LoVo (cell line): ENCODE measurements at places on chromosomes 3 and 15.

DNA sequence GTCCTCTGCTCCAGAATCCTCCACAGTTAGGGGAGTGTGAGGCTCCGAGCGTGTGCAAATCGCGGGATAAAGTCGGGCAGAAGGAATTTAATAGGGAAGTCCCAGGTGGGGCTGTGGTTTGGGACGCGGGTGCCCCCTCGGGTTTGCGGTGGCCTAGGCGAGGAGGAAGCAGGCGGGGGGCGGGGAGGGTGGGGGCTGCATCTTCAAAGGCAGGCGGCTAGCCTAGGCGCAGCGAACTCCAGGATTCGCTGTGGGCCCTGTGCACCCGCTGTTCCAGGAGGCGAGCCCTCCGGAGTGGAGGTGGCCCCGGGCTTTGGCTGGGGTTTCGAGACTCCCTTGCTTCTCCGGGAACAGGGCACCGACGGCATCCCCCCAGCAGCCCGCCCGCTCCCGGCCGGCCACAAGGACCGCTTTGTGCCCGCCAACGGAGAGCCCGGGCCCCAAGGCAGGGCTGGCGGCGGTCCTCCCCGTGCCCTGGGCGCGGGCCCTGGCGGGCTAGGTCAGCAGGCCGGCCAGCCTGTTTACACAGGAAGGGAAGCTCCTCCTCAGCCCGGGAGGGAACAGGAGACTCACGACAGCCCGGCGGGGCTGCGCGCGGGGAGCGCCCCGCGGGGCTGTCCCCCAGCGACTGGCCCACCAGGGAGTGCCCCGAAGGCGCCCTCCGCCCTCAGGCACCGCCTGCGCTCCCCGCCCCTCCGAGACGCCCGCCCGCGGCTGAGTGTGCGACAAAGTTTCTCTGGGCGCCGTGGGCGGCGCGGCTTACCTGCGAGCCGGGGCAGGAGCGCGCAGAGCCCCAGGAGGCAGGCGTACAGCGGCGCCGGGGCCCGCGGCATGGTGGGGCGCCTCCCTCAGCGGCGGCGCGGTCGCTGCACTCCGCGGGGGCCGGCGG, 753 bp downstream of the ITGB5 start:
- peak; percentile 55 for DNase-seq

DNA sequence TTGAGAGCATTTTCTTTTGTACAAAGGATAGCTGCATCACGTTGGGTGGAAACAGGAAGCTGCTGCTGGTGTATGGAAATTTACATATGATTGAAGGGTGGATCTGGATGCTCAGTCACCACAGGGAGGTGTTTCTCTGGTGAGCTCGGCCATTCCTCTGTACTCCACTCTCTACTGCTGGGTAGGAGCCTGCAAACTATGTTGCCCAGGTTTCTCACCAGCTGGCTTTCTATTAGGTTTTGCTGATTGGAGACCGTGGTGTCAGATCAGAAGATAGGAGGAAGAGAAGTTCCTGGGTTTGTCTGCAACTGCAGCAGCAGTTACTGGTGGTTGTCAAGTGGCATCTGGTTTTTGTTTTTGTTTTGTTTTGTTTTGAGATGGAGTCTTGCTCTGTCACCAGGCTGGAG, 61.7 kb downstream of the TAMM41 start:
- no peak for DNase-seq

GRCh38 chr15:42059661-42060476, 34.5 kb downstream of the PLA2G4D start:
- DNase-seq, result peak; percentile 73

GRCh38 chr3:31906182-31906581, 74.9 kb downstream of the OSBPL10 start:
- DNase-seq, result no peak

- DNase-seq, result no peak
These were observed 103.1 kb upstream of the TNIK start for GRCh38 chr3:171563298-171563697.

- no peak for DNase-seq
These were observed 61.6 kb downstream of the TMEM39A start for GRCh38 chr3:119401503-119402440.

- DNase-seq, result no peak
These were observed 90.5 kb upstream of the MYRIP start for GRCh38 chr3:39718674-39719595.

DNA sequence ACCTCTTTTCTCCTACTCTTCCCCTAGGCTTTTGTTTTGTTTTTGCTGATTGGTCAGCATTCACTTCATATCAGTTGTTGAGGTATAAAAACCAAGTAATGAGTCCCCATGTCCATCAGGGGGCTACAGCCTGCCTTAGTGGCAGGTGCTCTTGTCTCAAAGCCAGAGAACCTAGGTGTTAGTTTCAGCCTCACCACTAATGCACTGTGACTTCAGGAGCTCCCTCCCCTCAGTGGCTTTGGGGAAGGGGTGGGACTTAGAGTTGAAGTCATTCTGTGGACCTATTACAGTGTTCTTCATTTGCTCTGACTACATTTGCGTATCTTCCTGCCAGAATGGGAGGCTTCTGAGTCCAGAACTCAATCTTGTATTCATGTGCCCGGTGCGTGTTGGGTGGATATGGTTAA, 41.6 kb downstream of the NR2C2 start:
- DNase-seq, result no peak

GRCh38 chr3:4850211-4850927, 128.9 kb upstream of the BHLHE40 start:
- no peak for DNase-seq

DNA sequence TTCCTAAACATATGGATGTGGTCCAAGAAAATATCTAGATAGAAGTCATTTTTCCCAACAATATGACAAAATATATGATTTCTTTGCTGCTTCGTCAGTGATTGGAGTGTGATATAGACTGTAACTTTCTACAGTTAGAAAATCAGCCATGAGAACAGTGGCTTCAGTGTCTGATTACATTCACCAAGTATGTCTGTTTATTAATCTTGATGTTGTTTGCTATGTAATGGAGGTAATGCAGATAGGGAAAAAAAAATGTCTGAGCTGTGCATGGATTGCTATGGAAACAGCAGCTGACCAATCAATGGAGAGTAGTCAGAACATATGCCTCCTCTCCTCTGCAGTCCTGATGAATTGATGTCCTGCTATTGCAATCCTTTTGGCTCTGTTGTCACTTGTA, 72.3 kb upstream of the GAP43 start:
- DNase-seq, result no peak

GRCh38 chr3:138426211-138426610, 8.2 kb upstream of the ESYT3 start:
- no peak for DNase-seq

- DNase-seq, result no peak
These were observed 19.8 kb downstream of the ST8SIA2 start for GRCh38 chr15:92413510-92413909.

DNA sequence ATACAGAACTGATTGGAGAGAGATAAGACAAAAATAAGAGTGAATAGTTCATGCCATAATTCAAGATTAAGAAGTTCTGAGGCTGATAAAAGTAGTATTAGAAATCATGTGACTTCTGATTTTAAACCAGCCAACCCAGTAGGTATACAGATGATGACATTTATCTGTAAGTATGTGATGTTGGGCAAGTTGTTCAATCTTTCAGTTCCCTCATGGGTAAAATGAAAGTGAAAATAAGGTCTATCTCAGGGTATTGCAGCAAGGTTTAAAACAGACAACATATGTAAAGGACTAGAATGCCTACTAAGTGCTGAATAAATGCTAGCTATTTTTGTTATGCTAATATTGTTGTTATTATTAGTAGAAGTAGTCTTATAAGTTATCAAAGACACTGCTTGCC, 1055.7 kb downstream of the NAALADL2 start:
- no peak for DNase-seq

- DNase-seq, result no peak
These were observed 28.4 kb downstream of the CRTC3 start for GRCh38 chr15:90558171-90558573.

- no peak for DNase-seq
These were observed at the start of gene GPR27 for GRCh38 chr3:71753701-71754609. TSS of gene GPR27 (plus strand) at chr3:71753855. CDS start at chr3:71754050, 195 bp downstream.

- no peak for DNase-seq
These were observed 211.8 kb downstream of the NAALADL2 start for GRCh38 chr3:175070946-175071345.

- DNase-seq, result no peak
These were observed 106.3 kb downstream of the CADPS start for GRCh38 chr3:62768896-62769295.

- DNase-seq, result no peak
These were observed 10.6 kb upstream of the SLC6A1 start for GRCh38 chr3:10981961-10982360.

DNA sequence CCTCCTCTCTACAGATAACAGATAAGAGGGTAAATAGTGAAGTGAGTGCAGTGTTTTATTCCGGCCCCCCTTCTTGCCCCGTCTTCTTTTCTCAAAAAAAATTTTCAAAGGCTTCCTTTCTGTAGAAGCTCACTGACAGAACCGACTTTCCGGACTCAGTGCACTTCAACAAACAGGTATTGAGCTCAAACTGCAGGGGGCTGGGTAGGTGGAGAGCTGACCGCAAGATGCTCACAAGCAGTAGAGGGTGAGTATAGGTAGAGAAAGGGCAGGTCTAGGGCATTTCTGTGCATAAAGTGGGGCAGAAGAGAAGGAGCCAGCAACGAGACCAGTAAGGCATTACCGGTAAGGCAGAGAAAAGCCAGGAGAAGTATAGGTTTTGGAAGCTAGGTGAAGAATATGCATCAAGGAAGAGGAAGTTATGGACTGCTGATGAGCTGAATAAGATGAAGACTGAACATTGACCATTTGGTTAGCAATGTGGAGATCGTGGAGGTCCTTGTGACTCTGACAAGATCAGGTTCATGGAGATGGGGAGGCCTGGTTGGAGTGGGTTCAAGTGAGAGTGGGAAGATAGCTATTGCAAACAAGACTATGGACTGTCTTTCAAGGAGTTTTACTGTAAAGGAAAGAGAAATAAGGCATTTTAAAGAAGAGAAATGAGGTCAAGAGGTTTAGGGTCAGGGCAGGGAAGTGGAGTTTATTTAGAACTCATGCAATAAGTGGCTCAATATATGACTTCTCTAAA, 97.4 kb downstream of the ST6GAL1 start:
- no peak for DNase-seq

- DNase-seq, result no peak
These were observed 73.2 kb downstream of the BTLA start for GRCh38 chr3:112425858-112426750.

- DNase-seq, result no peak
These were observed 936.1 kb downstream of the PLOD2 start for GRCh38 chr3:145224886-145225285.

GRCh38 chr3:118811236-118811732, 223.4 kb downstream of the IGSF11 start:
- no peak for DNase-seq

GRCh38 chr3:103083848-103084631, 649.2 kb downstream of the ZPLD1 start:
- no peak for DNase-seq

- no peak for DNase-seq
These were observed 229.7 kb upstream of the TLE3 start for GRCh38 chr15:70327328-70327855.

DNA sequence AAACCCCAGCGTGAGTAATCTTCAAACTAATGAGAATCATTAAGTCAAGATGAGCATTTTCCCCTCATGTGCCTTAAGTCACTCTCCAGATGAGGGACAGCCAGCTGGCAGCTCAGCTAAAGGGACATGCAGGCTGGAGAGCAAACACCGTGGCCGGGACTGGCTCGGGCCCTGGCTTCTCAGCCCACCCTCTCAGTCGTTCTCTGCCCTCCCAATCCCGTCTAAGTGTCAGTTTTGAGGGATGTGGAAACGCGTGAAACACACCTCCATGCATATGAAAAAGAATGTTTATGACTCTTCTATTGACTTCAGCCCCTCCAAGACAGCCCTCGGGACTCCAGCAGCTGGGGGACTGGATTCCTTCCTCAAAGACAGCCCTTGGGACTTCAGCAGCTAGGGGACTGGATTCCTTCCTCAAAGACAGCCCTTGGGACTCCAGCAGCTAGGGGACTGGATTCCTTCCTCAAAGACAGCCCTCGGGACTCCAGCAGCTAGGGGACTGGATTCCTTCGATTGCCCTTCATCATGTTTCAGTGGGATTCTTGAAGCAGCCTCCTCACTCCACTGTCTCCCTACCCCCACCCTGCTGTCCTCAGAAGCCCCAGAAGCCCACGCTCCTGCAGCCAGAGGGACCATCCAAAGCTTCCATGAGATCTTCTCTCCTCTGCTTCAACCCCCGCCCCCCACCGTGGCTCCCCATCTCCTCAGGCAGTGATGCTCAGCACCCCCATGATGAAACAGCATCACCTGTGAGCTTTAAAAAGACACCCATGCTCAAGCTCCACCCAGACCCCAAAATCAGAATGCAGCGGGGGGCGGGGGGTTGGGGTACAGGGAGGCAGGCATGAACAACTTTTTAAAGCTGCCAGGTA, 228.9 kb downstream of the XXYLT1 start:
- no peak for DNase-seq

GRCh38 chr3:109413049-109413448, 75.7 kb upstream of the DPPA4 start:
- DNase-seq, result no peak

- no peak for DNase-seq
These were observed 136.3 kb upstream of the PRR20G start for GRCh38 chr3:127423856-127424765.

DNA sequence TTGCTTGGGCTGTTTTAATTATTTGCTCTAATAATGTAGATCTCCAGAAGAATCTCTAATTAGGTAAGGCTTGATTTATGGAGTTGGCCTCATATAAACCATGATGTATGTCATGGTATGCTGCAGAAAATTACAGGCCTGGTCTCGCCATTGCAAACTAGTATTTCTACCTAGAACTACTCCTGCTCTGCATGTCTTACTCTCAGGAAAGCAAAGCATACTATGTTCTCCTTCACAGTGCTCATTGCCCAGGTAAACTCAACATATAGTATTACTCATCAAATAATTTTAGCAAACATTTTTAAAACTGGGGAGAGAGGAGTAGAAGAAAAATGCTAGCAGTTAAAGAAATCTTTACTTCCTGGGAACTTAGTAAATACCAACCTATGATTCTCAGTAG, 90.7 kb downstream of the FILIP1L start:
- DNase-seq, result no peak

GRCh38 chr3:44984335-44984734, 8.3 kb downstream of the EXOSC7 start:
- no peak for DNase-seq

GRCh38 chr15:65722191-65722590, 69.9 kb downstream of the DENND4A start:
- no peak for DNase-seq

- peak; percentile 31 for DNase-seq
These were observed 148.0 kb upstream of the OSTN start for GRCh38 chr3:191051037-191051436.

DNA sequence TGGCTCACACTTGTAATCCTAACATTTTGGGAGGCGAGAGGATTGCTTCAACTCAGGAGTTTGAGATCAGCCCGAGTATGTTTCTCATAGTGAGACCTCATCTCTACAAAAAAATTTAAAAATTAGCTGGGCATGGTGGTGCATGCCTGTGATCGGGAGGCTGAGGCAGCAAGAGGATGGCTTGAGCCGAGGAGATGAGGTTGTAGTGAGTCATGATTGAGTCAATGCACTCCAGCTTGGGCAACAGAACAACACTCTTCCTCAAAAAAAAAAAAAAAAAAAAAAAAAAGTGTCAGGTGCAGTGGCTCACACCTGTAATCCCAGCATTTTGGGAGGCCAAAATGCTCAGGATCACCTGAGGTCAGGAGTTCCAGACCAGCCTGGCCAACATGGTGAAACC, 2.4 kb downstream of the RPL39L start:
- peak; percentile 11 for DNase-seq
